Small intestine (tissue), 16 donors: ENCODE measurements at places on chromosomes 16 and 17.

GRCh38 chr17:6753006-6753445 is 2.8 kb upstream of the XAF1 start:
- H3K4me1 ChIP-seq, result no peaks in the 10 kb centered on the region
- no peak overlapping the region for H3K4me3 ChIP-seq
- no peak for DNase-seq
- peak overlapping the region; percentile 53 for H3K27ac ChIP-seq

- no peak overlapping the region for H3K27ac ChIP-seq
- H3K27me3 ChIP-seq, result no peaks in the 10 kb centered on the region
- no peak overlapping the region for H3K4me3 ChIP-seq
- no peaks in the 10 kb centered on the region for H3K4me1 ChIP-seq
- no peaks in the 10 kb centered on the region for H3K36me3 ChIP-seq
- peak; percentile 80 for DNase-seq
These were observed 70.9 kb downstream of the CNGB1 start for GRCh38 chr16:57899771-57900661.

- H3K27ac ChIP-seq, result no peak overlapping the region
- no peaks in the 10 kb centered on the region for H3K27me3 ChIP-seq
- peak; percentile 35 for DNase-seq
These were observed 387 bp upstream of the SLC38A8 start for GRCh38 chr16:84042879-84043485.

GRCh38 chr16:89257281-89257731 is 39.8 kb downstream of the ZNF778 start:
- no peaks in the 10 kb centered on the region for H3K36me3 ChIP-seq
- H3K27ac ChIP-seq, result peak overlapping the region; percentile 49
- DNase-seq, result no peak

- H3K27ac ChIP-seq, result peak overlapping the region; percentile 45
- no peaks in the 10 kb centered on the region for H3K4me1 ChIP-seq
- no peaks in the 10 kb centered on the region for H3K27me3 ChIP-seq
- no peak for DNase-seq
- H3K36me3 ChIP-seq, result no peaks in the 10 kb centered on the region
These were observed 845 bp downstream of the P3H4 start for GRCh38 chr17:41810659-41811548.

GRCh38 chr16:10961231-10961630 is 16.9 kb downstream of the CLEC16A start:
- H3K4me3 ChIP-seq, result no peak overlapping the region
- H3K27me3 ChIP-seq, result no peaks in the 10 kb centered on the region
- DNase-seq, result no peak
- no peak overlapping the region for H3K27ac ChIP-seq
- H3K36me3 ChIP-seq, result peaks cover 7% of the 10 kb centered on the region
- no peaks in the 10 kb centered on the region for H3K4me1 ChIP-seq

GRCh38 chr16:79601092-79601930 is 774 bp upstream of the MAF start:
- H3K4me3 ChIP-seq, result peak overlapping the region; percentile 41
- DNase-seq, result peak; percentile 87
- no peaks in the 10 kb centered on the region for H3K4me1 ChIP-seq
- no peaks in the 10 kb centered on the region for H3K27me3 ChIP-seq
- H3K27ac ChIP-seq, result peak overlapping the region; percentile 99
- peaks cover 11% of the 10 kb centered on the region for H3K36me3 ChIP-seq

GRCh38 chr17:27809555-27809954 is 9.2 kb upstream of the NOS2 start:
- no peak overlapping the region for H3K4me3 ChIP-seq
- no peaks in the 10 kb centered on the region for H3K36me3 ChIP-seq
- DNase-seq, result no peak
- no peaks in the 10 kb centered on the region for H3K27me3 ChIP-seq

DNA sequence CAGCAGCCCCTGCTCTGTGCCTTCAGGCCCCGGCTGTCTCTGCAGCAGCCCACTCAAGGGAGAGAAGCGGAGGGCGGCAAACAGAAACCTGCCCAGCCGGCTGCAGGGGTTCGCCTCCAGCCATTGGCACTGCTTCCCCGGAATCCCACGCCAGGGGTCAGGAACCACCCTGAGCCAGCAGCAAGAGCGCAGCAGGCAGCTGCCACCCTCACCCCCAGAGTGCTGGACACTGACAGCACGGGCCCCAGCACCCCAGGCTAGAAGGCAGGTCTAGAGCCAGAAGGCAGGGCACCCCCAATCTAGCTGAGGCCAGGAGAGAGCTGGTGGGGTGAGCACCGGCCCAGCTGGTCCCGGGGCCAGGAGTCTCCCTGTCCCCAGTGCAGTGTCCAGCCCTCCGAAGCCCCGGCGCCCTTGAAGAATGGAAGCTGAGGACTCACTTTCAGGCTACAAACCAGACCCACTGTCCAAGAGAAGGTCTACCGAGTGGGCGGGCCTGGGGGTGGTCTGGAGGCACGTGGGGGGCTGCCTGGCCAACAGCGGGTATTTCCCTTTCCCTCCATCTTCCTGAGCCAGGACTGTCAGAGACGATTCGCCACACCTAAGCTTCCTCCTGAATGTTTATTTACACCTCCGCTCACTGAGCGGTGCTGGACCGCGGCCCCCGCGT is 8.4 kb downstream of the UBALD2 start:
- DNase-seq, result no peak
- no peak overlapping the region for H3K4me3 ChIP-seq

DNA sequence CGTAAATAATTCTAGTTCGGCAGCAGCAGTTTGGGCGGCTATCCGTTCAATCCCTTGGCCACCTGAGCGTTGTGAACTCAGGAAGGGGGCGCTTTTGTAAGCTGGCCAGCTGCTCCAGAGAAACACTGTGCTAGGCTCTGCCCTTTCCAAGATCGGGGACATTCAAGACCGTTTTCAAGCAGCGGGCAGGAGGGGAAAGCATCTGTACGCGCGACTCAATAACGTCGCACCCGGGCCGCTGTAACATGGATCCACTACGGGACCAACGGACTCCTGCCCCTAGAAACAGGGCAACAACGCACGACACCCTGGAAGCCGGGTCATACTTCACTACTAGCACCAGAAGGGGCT is 463 bp downstream of the TOP2A start:
- peak overlapping the region; percentile 59 for H3K4me3 ChIP-seq
- no peak for DNase-seq
- peaks cover 3% of the 10 kb centered on the region for H3K36me3 ChIP-seq
- H3K27ac ChIP-seq, result no peak overlapping the region
- H3K4me1 ChIP-seq, result no peaks in the 10 kb centered on the region

- H3K27me3 ChIP-seq, result peaks cover 2% of the 10 kb centered on the region
- H3K4me1 ChIP-seq, result peaks cover 19% of the 10 kb centered on the region
- no peak for DNase-seq
- no peak overlapping the region for H3K4me3 ChIP-seq
- H3K27ac ChIP-seq, result no peak overlapping the region
- peaks cover 8% of the 10 kb centered on the region for H3K36me3 ChIP-seq
These were observed 14.4 kb downstream of the HSD17B2 start for GRCh38 chr16:82049484-82049883.

- no peaks in the 10 kb centered on the region for H3K36me3 ChIP-seq
- H3K27ac ChIP-seq, result no peak overlapping the region
- peak; percentile 51 for DNase-seq
- H3K27me3 ChIP-seq, result no peaks in the 10 kb centered on the region
These were observed 61.4 kb downstream of the ZNF18 start for GRCh38 chr17:11935734-11936406.

DNA sequence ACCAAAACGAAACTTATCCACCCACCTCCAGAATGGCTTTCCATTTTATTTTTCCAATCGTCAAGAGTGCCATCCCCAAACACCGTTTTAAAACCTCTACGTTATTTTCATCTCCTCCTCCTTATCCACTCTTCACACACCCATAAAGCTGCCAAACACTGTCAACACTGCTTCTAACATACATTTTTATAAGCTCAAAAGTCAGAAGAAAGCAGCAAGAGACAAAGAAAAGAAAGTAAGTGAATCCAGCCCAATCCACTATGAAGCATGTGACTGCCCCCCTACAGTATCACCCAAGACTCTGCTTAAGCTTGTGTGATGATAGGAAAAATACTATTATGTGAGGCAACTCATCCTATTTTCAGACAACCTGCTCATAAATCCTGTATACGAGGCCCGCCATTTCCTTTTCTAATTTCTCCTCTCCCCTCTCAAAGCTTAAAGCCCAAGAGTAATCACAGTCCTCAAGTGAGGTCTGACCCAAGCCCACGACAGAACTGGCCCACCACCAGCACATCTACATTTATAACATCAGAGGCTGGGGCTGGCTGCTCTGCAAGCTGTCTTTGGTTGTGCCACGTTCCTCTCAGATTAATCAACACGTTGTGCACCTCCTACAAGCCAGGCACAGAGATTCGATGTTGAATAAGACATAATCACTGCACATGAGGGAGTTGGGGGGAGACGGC is 16.3 kb downstream of the USP31 start:
- H3K4me3 ChIP-seq, result no peak overlapping the region
- no peaks in the 10 kb centered on the region for H3K27me3 ChIP-seq
- peak overlapping the region; percentile 65 for H3K27ac ChIP-seq
- peaks cover 3% of the 10 kb centered on the region for H3K4me1 ChIP-seq
- H3K36me3 ChIP-seq, result no peaks in the 10 kb centered on the region

- H3K27me3 ChIP-seq, result no peaks in the 10 kb centered on the region
- H3K4me3 ChIP-seq, result no peak overlapping the region
- H3K36me3 ChIP-seq, result no peaks in the 10 kb centered on the region
- no peak overlapping the region for H3K27ac ChIP-seq
- no peaks in the 10 kb centered on the region for H3K4me1 ChIP-seq
- DNase-seq, result no peak
These were observed 55.8 kb downstream of the KSR1 start for GRCh38 chr17:27512031-27512430.

- H3K4me3 ChIP-seq, result no peak overlapping the region
- peaks cover 46% of the 10 kb centered on the region for H3K27me3 ChIP-seq
- H3K27ac ChIP-seq, result no peak overlapping the region
- H3K36me3 ChIP-seq, result no peaks in the 10 kb centered on the region
- H3K4me1 ChIP-seq, result peaks cover 41% of the 10 kb centered on the region
- DNase-seq, result peak; percentile 90
These were observed 1.7 kb upstream of the SLC16A11 start for GRCh38 chr17:7045492-7046126.

DNA sequence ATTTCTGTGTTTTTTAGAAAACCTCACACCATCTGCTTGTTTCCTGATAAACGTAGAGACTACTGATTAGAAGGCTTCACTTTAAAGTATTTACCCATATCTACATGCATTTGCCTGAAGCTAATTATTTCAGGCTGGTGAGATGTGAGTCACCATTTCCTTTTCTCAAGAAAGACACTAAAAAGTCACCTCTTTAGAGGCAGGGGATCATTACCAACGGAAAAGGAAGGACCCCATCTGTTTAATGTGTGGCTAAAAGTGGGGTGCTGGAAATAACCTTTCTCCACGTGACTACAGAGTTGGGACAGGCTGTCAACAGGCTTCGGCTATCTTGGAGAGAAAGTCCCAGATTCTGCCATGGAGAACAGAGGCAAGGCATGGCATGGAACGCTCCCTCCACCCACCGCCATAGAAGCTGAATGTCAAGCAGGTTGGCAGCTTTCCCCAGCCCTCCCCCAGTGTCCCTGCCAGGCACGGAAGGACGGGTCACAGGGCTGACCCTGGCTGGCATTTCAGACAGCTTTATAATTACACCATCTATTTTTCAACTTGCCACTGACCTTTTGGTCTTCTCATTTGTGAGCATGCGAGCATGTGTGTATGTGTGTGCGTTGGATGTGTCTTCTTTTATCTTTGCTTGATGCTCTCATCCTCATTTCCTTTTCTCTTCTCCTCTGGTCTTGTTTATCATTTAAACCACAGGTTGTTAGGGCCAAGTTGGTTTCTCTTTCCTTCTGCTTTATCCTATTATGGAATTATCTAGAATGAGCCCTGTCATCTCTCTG is 157.0 kb downstream of the CPPED1 start:
- no peaks in the 10 kb centered on the region for H3K4me1 ChIP-seq
- no peaks in the 10 kb centered on the region for H3K27me3 ChIP-seq
- no peaks in the 10 kb centered on the region for H3K36me3 ChIP-seq
- H3K4me3 ChIP-seq, result no peak overlapping the region
- DNase-seq, result no peak

- H3K27me3 ChIP-seq, result no peaks in the 10 kb centered on the region
- H3K36me3 ChIP-seq, result no peaks in the 10 kb centered on the region
- DNase-seq, result no peak
- H3K4me1 ChIP-seq, result no peaks in the 10 kb centered on the region
- no peak overlapping the region for H3K4me3 ChIP-seq
These were observed 8.6 kb upstream of the KDM6B start for GRCh38 chr17:7825206-7825990.
